Left renal cortex interstitium (tissue), 4 donors: ENCODE measurements at places on chromosomes 11 and 22. TPM values are rescaled to one million over a fixed set of nuclear protein-coding genes. Genes with fewer than 3 reads are reported as not detected.

Gene SMTNL1
- polyA plus RNA-seq = 0.46 TPM

Gene GRIA4
- 0.92 TPM for polyA plus RNA-seq

Gene EHF
- polyA plus RNA-seq = 34.5 TPM

- no peak for DNase-seq
These were observed 35.1 kb downstream of the EP300 start for GRCh38 chr22:41127451-41127850.

DNA sequence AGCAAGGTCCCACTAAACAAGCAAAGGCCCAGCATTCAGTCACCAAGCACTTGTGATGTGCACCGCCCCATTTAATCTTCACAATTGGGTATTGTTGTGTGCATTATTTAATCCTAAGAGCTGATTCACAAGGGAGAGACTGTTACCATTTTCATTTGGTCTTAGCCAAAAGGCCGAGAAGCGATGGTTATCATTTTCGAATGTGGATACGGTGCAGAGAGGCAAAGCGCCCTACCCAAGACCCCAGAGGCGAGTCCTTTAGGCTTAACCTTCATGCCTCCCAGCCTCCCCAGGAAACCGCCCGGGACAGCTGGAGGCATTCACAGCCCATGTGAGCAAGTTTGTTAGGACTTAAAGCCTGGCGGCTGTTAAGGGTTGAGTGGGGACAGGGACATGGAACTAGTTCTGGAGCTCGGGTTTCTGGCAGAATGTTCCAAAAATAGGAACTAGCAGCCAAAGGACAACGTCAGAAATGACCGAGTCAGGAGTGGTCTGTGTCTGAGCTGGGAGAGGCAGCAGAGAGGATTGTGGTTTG, 13.0 kb upstream of the UPK3A start:
- no peak for DNase-seq

DNA sequence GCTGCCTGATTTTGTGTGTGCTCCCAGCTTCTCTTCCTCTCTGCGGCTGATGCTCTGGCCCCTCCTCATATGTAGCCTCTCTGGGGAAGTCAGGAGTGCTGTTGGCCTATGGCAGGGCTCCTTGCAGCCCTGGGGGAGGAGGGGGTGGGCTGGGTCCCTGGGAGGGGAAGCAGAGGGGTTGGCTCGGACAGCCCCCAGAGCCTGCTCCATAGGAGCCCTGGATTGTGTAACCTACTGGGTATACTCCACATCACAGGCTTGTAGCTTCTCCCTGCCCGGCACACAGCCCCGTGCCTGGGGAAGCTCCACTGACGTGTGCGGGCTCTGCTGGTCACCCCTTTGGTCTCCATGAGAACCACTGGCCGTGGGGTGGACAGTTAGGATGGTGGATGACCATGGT, 113.8 kb downstream of the ST3GAL4 start:
- DNase-seq = no peak

GRCh38 chr22:29727131-29727523, 7.3 kb downstream of the CABP7 start:
- no peak for DNase-seq

DNA sequence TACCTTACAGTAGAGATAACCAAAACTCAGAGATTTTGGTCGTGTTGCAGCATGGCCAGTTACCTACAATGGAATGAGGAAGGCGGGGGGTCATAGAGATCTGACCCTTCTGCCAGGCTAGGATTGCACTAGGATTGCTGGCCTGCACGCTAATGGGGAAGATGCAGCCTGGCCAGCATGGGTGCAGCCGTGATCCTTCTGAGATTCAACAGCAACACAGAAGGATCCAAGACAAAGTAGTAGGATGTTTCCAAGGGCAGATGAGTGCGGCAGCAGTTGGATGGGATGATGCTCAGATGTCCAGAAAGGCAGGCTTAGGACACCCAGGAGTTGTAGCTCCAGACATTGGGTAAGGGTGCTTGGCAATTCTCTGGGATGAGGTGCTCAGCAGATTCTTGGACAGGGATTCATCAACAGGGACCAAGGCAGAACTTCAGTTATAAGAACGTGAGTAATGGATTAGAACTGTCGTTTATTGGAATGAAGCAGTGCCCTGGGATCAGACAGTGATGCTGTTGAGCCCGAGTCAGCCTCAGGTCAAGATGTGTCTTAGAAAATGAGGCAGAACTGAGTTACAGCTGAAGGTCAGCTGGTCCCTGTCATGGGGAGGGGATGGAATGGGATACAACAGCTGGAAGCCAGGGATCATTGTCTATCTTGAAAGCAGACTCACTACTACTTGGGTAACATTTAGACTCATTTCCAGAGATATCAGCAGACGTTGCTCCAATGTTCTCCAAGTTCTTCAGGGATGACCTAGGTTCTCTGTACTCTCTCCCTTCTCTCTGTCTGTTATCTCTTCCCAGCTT, 71.0 kb downstream of the PARVA start:
- no peak for DNase-seq

- no peak for DNase-seq
These were observed 36.2 kb downstream of the THOC5 start for GRCh38 chr22:29517215-29517908.

DNA sequence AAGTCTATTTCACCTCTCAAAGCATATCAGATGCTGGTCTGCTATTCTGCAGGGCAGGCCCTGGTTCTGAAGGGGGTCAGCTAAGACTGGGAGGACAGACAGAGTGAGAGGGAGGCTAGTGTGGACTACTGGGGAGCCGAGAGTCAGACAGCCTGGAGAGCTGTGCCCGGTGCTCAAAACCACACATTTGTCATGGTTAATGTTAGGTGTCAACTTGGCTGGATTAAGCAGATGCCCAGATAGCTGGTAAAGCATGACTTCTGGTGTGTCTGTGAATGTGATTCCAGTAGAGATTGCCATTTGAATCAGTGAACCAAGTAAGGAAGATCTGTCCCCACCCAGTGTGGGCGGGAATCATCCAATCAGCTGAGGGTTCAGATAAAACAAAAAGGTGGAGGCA, 102.6 kb downstream of the SNX19 start:
- DNase-seq = no peak

- DNase-seq = no peak
These were observed 38.2 kb downstream of the CCDC83 start for GRCh38 chr11:85893395-85893794.

DNA sequence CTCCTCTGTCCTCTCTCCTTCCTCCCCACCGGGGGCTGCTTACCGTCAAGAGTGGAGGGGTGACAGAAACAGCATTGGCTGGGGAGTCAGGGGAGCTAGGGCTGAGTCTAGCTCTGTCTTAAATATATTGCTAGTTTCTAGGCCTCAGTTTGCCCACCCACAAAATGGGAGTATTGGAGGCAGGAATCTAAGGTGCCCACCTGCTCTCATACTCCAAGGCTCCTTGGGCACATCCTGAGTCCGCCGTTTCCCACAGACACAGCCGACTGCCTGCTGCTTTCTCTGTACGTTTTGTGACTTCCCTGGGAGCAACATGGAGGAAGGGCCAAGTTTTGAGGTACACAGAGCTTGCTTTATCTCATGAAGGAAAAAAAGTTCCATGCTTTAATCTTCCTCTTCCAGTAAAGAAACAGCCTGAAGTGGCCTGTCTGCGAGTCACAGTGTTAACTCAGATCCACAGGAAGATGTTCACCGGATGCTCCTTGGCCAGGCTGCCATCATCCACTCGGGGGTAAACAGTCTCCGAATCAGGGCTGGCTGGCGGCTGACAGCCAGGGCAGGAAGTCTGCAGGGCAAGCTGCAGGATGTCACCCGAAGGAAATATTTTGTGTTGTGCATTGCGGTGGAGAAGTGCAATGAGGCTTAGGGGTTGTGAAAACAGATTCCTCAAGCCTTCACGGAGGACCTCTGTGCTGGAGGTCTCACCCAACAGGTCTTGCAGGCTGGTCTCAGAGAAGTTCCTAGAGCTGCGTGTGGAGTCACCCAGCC, 11.0 kb upstream of the CERK start:
- DNase-seq = no peak

DNA sequence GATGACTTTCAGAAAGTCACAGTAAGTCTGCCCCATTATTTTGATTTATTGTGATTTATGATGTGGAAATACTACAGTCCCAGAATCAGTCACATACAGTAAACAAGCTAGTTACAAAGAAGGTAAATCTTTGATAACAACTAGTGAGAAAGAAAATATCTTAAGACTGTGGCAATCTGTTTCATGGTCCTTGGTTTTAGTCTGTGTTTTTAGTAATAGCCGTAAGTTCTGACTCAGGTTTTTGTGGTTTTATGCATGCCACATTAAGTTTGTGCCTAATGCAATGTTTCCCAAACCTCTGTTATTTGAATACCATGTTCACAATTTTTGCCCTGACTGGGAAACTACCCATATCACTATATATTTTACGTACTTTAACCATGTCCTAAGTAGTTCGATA, 6.7 kb downstream of the CEP295 start:
- no peak for DNase-seq

DNA sequence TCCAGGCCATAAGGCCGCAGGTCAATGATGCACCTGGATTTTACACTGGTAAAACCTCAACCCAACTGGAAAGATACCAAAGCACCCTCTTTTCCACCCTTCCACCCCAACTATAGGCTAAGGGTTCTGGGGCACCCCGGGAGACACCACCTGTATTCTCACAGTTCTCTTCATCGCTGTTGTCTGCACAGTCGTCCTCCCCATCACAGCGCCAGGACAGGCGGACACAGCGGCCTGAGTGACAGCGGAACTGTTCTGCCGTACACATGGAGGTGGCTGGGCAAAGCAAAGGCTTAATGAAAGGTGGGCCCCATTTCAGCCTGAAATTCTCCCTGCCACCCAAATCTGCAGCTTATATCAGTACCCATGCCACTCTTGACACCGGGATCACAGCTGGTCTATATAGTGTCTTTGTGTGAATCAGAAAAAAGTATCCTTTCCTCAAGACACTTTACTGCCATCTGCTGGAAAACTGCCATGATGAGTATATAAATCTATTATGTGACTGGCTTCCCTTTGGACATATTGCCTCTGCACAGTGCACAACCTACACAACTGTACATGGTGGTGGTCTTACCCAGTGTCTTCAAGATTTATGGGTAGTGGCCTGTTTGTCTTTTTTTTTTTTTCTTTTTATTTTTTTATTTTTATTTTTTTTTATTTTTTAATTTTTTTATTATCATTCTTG, 21.5 kb downstream of the LRP4 start:
- no peak for DNase-seq

- no peak for DNase-seq
These were observed 6.7 kb upstream of the FGF3 start for GRCh38 chr11:69825941-69826340.

DNA sequence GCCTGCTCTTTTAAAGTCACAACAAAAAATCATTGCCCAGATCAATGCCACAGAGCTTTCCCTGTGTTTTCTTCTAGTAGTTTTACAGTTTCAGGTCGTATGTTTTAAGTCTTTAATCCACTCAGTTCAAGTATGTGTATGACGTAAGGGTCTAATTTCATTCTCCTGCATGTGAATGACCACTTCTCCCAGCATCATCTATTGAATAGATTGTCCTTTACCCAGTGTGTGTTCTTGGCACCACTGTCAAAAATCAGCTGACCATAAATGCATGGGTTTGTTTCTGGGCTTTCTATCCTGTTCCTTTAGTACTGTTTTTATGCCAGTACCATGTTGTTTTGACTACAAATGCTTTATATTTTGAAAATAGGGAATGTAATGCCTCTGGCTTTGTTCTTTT, 28.1 kb downstream of the INTS4 start:
- no peak for DNase-seq

DNA sequence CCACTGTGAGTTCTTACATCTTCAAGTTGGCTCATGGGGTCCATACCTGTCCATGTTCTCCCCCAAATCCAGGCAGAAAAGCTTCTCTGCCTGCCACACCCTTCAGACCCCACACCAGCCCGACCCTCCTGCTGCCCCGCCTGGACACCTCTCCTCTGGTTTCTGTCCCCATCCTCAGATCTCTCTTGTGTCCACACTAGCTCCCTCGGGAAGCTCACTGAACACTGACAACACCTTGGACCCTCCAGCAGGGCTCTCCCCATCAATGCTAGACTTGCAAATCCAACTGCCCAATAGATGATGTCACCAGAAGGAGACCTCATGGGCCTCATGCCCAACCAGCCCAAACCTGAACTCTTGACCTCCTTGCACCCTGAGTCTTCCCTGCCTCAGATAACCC, 2.9 kb downstream of the SCARF2 start:
- DNase-seq = no peak

GRCh38 chr11:107563702-107564101, 1.8 kb downstream of the ALKBH8 start:
- DNase-seq = no peak

GRCh38 chr22:21443057-21443734, 24.0 kb upstream of the TMEM191C start:
- no peak for DNase-seq

DNA sequence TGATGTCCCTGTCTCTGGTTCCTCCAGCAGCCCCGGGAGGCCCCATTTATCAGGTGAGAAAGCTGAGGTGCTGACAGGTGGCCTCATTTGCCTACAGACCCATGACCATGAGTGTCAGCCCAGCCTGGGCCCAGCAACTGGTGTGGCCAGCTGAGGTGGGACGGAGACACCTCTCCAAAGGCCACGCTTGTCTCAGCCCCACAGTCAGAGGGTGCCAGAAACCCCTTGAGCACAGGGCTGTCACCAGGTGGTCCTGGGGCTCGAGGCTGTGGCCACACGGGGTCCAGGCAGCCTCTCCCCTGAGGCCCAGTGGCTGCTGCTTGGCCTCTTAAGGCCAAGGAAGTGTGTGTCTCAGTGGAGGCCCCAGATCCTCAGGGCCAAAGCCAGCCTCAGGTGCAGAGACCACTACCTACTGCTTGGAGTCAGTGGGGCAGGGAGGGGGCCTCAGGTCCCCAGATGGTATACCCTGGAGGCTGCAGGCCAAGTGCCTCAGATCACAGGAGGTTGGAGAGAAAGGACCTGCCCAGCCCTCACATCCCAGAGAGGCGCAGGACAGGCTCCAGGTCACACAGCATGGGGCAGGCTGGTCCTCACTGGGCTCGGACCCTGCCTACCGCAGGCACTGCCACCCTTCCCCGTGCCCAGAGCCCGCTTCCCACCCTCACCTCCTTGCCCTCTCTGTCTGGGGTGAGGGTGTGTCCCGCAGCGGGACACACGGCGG, 11.4 kb downstream of the RAB3IL1 start:
- no peak for DNase-seq

DNA sequence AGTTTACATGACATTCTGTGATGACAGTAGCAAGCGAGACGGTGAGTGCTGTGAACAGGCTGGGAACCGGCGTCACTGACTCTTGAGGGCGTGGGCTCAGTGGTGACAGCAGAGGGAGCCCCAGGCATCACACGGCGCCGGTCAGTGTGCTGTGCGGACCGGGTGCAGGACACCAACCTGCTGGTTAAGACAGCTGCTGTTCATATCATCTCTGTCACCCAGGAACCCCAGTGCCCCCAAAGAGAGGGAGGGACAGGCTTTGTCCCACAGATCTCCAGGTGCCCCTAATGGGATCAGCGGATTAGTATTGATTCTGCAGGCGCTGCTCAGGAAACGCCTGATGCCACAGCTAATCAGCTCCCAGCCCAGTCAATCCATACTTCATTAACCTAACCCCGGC, 18.4 kb downstream of the B3GAT1 start:
- DNase-seq = no peak
